ENCODE measurements at places on chromosomes 11 and 22.

DNA sequence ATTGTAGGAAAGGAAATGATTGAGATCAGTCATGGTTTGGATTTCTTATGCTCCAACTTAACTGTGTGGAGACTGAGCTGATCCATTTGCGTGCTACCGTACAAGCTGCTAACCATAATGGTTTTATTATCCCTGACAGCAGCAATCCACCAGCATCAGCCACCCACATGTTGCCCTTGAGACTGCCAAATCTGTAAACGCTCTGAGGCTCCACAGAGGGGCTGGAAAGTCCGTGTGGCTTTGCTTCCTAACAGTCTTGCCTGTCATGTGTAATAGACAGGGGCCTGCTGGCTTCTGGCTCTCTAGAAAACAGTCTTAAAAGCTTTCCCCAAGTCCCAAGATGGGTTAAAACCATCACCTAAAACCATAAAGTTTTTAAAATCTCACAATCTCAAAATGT is 30.1 kb downstream of the ATG16L2 start:
- no peak for DNase-seq

DNA sequence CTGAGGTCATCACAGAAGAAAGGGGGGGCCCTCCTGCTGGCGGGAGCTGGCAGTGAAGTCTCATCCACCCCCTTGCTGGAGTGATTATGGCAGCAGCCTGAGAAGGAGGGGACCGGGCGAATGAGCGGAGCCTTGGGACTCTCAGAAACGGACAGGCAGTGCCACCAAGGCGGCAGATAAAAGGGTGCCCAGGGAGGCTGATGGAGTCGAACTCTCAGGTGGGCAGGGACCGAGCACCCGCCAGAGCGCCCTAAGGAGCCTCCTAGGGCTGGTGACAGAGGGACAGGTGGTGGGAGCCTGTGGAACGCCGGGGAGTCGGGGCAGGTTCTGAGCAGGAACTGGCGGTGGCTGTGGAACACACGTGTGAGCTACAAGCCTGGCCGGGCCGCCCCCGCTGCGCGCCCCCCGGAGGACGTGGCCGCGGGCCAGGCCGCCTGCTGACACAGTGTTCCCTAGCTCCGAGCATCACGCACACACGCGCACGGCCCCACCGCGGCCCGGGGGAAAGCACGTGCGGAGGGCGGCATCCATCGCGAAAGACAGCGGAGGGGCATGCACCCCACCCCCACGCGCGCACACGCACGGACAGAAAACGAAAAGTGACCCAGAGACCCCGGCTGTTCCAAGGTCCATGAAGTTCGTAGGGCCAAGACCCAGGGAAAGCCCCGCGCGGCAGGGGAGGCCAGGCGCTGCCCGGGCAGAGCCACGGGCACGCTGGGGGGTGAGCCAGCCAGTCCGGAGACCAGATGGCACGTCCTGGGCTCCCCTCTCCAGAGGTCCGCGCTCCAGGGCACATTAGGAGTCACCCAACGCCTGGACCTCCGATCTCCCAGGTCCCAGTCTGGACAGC is 1.0 kb downstream of the VWCE start:
- DNase-seq, result peak; percentile 64

GRCh38 chr11:126992065-126992803 is 8.3 kb downstream of the KIRREL3 start:
- peak; percentile 14 for DNase-seq

GRCh38 chr11:83092488-83093384 is 21.0 kb upstream of the RAB30 start:
- DNase-seq, result peak; percentile 30

DNA sequence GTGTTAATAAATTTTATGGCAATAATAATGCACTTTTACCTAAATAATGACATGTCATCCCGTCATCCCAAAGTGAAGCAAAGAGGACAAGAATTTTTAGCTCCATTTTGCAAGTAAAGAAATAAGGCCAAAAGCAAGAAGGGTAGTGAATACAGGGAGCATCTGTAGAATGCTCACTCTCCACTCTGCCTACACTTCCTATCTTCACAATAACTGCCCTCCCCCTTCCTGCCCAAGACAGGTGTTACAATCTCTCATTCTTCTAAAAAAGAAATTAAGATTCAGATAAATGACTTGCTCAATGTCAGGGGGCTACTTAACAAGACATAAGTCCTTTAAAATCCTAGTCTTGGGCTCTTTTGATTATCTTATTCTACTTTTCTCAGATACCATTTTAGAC is 8.9 kb downstream of the RDX start:
- no peak for DNase-seq

DNA sequence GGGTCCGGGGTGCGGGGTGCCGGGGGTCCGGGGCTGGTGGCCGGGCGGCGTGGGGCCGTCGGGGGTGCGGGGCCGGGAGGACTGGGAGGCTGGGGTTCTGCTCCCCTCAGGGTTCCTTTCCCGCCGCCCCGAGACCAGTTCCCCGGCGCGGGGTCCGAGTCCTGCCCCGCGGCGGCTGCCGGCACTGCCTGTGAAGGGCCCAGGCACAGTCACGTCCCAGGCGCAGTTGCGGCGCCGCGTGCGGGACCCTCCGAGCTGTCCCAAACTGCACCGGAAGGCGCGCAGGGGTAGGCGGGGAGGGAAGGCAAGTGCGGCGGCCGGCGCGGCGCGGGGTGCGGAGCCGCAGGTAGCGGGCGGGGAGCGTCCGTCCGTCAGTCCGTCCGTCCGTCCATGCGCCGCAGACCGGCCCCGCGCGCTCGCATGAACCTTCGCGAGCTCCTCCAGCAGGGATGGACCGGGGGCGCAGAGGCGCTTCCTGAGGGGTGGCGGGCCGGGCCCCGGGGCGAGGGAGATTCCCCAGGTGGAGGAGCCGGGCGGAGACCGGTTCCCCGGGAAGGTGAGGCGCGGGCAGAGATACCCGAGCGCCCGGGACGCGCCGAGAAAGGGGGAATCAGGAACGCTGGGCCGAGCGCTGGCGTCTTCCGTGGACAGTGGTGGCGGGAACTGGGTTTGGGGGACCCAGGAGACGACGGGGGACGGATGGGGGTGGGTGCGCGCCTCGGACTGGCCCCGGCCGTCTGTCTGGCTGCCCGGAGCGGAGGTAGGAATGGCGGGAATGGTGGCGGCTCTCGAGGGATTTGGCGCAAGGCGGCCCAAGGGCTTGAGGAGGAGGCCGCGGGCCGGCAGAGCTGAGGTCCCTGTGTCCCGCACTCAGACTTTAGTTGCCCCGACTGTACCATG is 3.1 kb upstream of the ADORA2A start:
- DNase-seq, result no peak

DNA sequence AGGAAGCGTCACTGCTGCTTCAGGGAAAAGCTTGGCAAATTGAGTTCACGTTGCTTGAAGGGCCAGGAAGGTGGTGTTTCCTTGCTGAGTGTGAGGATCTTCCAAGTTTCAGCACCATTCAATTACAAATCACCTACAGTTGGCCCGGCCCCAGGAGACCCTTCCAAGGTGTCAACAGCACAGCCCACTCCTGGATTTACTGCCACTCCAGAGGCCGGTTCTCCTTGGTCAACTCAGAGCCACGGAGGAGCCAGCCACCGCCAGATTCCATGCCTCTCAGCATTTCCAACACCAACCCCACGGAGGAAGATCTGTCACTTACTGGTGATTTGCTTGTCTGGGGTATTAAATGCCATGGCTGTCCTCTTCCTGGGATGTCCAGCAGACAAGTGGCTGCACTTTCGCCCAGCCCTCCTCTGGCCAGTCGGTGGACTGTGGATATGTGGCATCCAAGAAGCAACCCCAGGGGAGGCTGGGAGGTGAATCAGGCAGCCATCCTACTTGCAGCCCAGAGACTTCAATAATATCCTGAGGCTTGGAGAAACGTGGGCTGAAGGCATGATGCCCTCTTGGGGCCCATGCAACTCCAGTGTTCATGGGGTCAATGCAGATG is 74.1 kb upstream of the SHANK2 start:
- no peak for DNase-seq

DNA sequence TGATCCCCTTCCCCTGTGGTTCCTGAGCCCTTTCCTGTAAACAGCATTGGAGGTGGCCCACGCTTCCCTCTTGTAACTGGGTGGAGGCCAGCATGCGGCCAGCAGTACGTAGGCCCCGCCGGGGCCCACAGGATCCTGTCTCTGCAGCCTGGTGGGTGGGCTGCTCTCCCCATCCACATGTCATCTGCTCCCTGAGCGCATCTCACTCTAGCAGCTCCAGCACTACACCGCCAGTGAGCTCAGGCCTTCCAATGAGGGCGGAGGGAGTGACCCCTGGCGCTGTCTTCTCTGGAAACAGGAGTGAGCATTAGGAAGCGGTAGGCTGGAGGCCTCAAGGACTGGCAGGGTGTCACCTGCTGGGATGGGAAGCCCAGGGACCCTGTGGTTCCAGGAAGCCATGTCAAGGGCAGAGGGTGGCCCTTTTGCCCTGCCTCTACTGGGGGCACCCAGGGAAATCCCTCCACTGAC is 363.9 kb downstream of the TBC1D22A start:
- DNase-seq, result no peak

DNA sequence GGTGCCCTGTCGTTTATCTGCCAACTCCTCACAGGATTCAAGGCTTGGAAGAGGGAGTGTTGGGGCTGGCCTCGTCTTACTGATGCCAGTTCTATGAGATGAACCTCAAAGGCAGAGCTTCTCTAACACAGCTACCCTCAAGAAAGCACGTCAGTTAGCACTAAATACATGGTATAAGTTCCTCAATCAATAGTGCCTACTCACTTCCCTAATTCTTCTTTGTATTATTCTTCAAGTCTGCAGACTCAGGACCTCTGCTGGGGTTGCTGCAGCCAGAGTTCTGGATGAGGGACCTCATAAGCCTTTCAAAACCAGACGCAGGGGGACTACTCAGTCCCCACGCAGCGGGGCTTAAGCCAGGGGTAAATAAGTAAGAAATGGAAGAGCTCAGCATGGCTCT is 118.3 kb downstream of the VPREB1 start:
- DNase-seq, result no peak

DNA sequence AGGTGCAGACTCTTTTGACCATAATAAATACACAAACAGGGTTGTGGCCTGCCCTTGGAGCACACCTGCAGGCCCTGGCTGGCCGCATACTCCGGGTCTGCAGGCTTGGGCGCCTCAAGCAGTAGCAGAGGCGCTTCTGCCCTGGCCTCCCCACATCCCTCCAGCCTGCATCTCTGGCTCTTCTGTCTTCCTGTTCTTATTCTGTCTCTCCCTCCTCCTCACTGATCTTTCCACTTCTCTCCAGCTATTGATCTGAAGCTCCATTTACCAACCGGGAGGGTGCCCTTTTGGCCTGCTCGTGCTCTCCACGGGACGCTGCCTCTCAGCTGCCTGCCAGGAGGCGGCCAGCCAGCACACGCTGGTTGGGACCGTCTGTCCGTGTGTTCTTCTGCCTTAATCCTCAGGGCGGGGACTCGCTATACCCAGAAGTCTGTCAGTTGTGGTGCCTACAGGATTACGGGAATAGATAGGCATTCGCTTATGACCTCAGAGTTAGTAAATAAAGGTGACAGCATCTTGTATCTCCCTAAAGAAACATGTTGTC is 5.2 kb downstream of the UPB1 start:
- no peak for DNase-seq

GRCh38 chr22:25361899-25362214 is 142.4 kb downstream of the CRYBB2 start:
- DNase-seq, result no peak

DNA sequence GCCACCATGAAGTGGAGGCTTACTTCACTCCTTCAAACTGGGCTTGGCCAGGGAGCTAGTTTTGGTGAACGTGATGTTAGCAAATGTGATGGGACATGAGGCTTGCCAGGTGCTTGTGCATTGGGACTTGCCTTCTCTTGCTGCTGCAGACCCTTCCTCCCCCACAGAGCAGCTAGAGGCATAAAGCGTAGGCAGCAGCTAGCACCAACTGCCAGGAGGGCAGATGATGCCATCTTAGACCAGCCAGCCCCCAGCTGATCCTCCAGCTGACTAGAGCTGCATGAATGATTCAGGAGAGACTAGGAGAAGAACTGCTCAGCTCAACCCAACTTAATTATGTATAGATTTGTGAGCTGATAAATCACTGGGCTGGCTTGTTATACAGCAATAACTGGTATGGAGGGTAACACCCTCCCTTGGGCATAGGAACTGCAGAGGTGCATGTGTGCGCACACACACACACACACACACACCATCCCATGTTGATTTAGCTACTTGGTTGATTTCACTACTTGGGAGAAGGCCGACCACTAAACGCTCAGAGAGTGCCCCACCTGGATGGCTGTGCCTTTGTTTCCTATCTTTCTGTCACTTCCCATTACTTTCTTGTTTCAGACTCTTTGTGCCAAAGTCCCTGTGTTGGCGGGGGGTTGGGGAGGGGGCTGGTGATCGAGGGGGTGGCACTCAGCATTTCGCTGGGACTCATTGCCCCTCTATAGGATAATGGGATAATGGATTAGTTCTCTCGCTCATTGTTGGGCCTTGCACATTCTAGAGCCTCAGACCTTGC is 202.8 kb downstream of the ADAMTS15 start:
- DNase-seq, result no peak

GRCh38 chr11:115545581-115546210 is 41.5 kb upstream of the CADM1 start:
- no peak for DNase-seq

DNA sequence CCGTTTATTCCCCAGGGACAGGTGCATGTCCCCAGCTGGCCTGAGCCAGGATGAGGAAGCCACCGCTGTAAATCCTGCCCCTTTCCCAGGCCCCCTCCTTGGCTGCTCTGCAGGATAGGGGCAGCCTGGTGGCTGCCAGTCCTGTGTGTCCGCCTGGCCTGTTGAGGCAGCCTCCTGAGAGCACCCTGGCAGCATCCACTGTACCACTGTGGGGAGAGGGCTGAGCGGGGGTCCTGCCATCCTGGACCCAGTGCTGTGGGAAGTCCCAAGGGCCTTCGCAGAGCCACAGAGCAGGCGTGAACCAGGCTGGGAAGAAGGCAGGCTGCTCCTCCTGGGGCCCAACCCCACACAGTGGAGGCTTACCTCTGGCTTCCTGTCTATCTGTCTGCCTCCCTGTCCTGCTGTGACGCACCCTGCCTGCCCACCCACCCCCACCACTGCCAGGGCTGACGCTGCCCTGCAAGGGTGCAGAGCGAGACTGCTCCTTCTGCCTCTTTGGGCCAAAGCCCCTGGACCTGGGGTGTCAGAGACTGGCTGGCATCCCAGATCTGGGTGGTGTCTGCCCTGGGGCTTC is 8.4 kb downstream of the KCTD17 start:
- DNase-seq, result no peak

DNA sequence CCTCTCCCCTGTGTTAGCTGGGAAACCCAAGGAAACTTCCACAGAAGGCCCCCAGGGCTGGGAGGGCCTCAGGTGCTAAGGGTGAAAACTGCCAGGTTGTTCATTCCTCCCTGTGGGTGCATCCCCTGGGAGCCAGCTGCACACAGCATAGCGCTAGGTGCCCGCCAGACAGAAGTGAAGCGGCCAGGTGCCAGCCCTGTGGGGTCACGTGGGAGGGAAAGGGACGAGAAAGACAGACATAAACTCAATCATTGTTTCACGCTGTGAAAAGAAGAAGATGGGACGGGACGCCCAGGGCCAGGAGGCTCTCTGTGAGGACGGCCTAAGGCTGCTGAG is 31.6 kb upstream of the HMOX1 start:
- DNase-seq, result no peak

All from RKO (cell line).